Left forelimb (tissue), 1 donor: ENCODE measurements at places on chromosomes 13 and 19.

GRCh38 chr19:19120308-19121231 is 17.7 kb downstream of the TMEM161A start:
- peak; percentile 77 for DNase-seq

DNA sequence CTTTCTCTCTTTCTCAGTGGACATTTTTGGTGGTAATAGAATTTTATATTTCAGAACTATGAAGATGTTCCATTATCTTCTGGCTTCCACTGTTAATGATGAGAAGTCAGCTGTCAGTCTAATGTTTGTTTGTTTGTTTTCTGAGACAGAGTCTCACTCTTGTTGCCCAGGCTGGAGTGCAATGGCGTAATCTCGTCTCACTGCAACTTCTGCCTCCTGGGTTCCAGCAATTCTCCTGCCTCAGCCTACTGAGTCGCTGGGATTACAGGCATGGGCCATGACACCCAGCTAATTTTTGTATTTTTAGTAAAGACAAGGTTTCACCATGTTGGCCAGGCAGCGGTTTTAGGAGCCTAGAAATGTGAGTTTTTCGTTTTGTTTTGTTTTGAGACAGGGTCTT is 4.7 kb downstream of the ZNF317 start:
- no peak for DNase-seq

DNA sequence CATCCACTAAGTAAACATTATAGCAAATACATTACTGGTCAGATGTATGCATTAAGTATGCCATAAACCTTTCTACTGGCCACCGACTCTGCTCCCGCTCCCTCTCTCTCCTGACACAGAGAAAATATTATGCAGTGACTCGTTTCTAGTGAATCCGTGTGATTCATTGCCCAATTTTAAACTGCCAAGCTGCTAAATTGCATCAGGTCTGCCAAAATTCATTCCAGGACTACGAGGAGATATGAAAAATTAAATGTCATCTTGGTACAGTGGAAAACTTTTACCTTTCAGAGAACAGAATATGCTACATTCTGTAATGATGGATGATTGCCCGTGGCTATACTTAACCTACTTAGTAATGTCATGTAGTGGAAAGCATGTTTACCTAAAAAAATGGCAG is 368.8 kb upstream of the TSHZ3 start:
- DNase-seq: no peak

- no peak for DNase-seq
These were observed 74.6 kb downstream of the GNG7 start for GRCh38 chr19:2627855-2628254.

GRCh38 chr13:109816808-109817203 is 30.4 kb upstream of the IRS2 start:
- DNase-seq: no peak

DNA sequence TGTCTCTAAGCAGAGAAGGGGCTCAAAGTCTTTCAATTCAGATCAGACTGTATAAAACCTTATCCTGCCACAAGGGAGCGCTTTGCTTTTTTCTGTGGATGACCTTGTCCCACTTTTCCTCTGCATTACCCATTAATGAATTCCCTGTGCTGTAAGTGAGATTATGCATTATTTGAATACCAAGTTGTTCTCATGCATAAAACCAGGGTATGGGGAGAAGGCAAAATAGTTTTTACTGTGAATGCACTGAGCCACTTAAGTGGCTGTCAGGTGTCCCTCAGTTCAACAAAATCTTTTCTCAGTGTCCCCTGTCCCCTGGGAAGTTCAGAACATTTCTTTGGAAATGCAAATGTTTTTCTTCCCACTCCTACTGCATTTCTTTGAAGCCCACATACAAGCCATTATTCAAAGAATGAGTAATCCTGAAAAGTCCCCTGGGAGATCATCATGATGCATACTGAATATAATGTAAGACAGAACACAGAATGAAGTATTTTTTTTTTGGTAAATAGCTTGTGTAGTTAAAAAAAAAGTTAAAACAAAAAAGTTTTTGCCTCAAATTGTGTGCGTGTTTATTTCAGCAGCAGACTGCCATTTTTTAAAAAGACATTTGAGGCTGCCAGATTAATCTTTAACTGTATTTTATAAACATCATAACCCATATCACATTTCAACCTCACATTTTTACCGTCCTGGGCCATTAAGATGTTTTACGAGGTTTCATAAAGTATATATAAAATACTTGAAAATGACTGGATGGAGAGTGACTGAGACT is 506.7 kb upstream of the PCDH9 start:
- no peak for DNase-seq

DNA sequence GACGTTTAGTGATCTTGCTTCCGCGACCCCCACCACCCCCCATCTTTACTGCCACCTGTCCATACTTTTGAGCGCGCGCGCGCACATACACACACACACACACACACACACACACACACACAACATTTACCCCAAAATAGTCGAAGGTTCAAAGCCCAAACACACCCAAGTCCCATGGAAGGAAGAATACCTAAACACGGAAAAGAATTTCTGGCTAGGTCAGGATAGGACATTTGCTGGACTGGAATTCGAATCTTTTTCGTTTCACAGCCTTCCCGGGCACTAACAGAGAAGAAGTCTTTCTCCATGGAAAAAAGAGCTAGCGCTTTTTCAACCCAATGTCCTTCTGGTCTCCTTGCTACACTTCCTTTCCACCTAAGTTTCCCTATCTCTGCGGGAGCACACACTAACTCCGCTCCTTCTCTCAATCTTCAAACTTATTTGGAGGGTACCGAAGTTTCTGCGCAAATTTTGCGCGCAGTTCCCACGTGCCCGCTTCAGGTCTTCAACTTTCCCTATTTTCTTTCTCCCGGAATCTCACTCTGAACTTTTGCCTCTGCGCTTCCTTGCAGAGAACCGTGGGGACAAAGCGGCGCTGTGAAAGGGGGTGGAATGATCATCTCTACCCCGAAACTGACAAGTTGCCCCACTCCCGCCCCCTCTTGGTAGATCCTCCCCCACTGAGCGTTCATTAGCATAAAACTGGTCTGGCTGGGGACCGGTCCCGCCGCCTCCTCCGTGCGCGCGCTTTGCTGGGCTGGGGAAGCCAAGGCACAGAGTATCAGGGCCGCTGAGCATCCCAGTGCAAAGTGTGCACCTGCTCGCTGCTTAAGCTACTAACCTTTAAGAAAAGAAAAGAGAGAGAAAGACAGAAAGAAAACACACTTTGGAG is 2.7 kb downstream of the DACH1 start:
- peak; percentile 66 for DNase-seq

DNA sequence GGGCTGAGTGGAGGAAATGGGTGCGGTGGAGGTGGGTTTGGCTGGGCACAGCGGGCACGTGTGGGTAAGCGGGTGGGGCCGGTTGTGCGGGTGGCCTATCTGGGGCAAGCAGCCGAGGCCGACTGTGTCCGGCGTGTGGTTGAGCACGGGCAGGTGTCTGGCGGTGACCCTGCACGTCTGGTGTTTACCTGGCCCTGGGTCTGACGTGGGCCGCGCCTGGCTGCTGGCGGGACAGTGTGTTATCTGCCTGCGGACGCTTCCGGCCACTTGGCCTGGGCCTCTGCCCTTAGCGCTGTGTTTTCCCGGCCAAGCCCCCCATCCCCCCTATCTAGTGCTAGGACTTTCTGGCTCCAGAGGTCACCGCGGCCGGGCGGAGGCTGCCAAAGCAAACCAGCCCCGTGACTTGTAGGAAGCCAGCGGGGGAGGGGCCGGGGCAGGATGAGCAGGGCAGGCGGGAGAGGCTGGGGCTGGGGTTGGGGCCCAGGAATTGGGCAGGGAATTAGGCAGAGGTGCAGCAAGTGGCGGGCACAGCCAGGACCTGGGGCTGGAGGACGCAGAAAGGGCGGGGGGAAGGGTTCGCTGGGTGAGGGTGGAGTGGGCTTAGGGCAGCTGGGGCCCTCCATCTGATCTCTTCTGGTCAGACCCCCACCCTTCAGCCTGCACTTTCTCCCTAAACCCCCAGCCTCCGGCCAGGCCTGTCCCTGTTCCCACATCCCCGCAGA is 534 bp upstream of the HPN start:
- no peak for DNase-seq

DNA sequence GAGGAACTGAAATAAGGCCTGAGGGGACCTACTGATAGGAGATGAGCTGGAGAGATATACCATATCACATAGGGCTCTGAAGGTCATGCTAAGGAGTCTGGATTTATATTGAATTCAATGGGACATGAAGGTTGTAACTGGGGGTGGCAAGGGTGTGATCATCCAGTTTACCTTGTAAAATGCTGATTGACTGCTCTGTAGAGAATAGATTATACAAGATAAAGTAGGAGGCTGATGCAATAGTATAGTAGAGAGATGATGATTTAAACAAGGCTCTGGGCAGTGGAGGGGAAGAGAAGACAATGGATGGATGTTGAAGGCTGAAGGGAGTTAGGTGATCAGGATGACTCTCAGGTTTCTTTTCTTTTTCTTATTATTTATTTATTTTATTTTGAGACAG is 18.0 kb upstream of the PAN3 start:
- no peak for DNase-seq

DNA sequence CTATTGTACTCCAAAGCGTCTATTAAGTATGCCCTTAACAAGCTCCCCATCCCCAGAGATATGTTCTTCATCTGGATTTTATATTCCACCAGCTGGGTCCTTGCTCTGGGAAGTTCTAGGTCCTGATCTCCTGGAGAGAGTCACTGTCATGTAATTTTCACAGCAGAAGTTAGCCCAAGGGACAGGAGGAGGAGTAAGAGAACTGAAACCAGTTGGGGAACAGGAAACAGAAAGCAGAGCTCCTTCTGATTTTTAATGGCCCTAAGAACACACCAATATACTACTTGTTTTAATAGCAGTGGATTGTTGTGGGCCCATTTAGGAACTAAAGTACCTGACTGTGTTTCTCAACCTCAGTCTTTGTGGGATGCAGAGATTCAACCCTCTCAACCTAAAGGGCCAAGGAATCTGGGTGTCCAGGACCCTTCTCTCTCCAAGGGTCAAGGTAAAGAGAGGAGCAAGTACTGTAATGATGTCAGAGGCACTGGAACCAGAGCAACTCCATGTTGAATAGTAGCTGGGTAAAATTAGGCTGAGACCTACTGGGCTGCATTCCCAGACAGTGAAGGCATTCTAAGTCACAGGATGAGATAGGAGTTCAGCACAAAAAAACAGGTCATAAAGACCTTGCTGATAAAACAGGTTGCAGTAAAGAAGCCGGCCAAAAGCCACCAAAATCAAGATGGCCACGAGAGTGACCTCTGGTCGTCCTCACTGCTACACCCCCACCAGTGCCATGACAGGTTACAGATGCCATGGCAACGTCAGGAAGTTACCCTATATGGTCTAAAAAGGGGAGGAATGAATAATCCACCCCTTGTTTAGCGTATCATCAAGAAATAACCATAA is 8.1 kb upstream of the FPR3 start:
- no peak for DNase-seq

GRCh38 chr13:79194727-79195126 is 211.3 kb downstream of the RBM26 start:
- no peak for DNase-seq

GRCh38 chr13:45416516-45417128 is 1.6 kb downstream of the SLC25A30 start:
- no peak for DNase-seq

- peak; percentile 89 for DNase-seq
These were observed 48.7 kb downstream of the LYL1 start for GRCh38 chr19:13053761-13054625.

GRCh38 chr19:46515879-46516350 is 20.2 kb upstream of the PNMA8B start:
- DNase-seq: no peak

DNA sequence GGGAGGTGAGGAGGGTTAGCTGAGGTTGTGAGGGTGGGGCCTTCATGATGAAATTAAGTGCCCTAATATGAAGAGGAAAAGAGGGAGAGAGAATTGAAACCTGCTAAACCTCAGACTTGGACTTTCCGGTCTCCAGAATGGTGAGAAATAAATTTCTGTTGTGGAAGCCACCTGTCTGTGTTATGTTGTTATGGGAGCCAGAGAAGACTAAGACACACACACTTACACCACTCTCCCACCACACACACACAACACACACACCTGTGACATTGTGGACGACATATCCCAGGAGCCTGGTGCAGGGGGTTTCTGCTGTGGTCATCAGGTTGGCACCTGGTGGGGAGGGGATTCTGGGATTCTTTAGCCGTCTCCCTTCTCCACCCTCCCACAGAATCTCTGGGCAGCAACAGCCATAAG is 14.0 kb downstream of the KLK4 start:
- DNase-seq: no peak

GRCh38 chr13:25147638-25148401 is 24.3 kb downstream of the AMER2 start:
- DNase-seq: no peak

- DNase-seq: no peak
These were observed 63.9 kb upstream of the SPATA13 start for GRCh38 chr13:24096659-24097058.

DNA sequence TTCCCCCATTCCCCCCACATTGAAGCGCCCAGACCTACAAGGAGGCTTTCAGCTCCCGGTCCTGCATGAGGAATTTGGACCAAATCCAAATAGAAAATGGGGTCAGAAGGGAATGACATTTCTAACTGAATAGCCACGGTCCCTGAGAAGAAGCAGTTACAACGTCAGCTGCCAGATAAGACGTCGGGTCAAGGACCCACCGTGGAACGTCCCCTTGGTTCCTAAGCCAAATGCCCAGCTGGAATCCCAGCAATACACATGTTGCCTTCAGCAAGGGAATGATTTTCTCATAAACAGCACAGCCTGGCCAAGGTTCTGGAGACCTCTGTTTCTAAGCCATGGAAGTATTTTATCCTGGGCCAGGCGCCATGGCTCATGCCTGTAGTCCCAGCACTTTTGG is 109.1 kb upstream of the PEG3 start:
- no peak for DNase-seq

GRCh38 chr13:27132538-27132937 is 39.1 kb downstream of the USP12 start:
- DNase-seq: no peak

GRCh38 chr19:2294687-2295335 is 12.8 kb upstream of the PEAK3 start:
- no peak for DNase-seq

- DNase-seq: no peak
These were observed 7.8 kb downstream of the ZNF600 start for GRCh38 chr19:52778811-52779210.

DNA sequence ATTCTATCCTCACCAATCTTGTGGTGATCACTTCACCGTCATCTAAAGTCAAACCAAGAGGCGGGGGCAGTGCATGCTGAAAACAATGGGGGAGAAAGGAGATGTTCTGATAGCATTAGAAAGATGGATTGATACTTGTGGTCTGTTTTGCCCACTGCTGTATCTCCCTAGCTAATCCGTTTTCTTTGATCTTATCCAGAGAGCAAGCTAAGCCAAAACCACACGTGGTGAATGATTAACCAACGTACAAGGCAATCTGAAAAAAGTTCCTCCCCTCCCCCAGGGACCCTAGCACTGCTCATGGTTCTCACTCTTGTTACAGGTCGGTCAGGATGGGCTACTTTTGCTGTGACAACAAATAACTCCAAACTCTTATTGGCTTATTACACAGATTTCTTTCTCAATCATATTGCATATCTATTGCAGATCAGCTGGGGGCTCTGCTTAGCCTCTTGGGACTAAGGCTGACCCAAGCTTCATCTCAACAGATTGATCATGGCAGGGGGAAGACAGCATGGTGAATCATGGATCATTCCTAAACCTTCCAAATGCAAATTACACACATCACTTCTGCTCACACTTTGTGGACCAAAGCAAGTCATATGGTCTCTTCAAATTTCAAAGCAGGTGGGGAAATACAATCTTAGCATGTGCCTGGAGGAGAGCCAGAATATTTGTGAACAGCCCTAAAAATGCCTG is 11.9 kb upstream of the C13orf42 start:
- DNase-seq: no peak
